ENCODE measurements at places on chromosomes 3 and 15.

DNA sequence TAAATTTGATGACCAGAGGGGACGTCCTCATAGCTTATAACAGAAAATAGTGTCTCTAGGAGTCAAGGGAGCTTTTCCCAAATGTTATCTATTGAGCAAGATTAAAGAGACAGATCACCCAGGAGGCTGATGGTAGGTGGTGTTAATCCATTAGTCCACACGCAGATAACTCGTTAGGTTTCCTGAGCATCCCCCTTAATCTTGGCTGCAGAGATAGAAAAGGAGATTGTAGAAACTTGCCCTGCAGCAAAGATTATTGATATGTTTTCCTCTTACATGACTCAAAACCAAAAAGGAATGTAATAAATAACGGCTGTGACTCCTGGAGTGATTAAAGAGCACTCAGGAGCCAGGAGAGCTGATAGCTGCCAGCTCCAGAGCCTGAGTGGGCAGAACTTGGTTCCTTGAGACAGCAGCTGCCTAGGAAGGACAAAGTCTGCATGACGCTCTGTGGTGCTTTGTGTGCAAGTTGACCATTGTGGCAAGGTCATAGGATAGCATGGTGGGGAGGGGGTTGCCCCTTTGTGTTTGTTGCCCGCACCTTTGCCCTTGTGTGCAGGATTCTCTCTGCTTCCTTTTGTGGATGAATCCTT is 234.8 kb downstream of the PTPRG start:
- DNase-seq = no peak

GRCh38 chr3:185215873-185216606 is 37.8 kb downstream of the EHHADH start:
- DNase-seq = no peak

DNA sequence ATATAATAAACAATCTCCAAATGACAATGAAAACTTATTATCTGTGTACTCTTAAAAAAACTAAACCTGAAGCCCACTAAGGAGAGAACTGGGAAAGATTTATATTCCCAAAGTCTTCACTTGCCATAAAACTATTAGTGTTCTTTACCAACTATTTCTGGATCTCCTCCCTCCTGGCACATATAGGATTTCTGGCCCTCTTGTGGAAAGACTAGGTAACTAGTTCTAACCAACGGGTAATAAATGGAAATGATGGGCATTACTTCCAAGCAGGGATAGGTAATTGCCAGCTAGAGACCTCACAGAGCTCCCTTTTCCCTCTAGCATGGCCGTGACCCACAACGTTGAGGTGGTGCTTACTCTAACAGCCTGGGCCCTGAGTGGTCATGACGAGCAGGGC is 110.1 kb downstream of the DNAH12 start:
- DNase-seq = no peak

GRCh38 chr3:108036984-108037741 is 53.7 kb downstream of the CD47 start:
- no peak for DNase-seq

DNA sequence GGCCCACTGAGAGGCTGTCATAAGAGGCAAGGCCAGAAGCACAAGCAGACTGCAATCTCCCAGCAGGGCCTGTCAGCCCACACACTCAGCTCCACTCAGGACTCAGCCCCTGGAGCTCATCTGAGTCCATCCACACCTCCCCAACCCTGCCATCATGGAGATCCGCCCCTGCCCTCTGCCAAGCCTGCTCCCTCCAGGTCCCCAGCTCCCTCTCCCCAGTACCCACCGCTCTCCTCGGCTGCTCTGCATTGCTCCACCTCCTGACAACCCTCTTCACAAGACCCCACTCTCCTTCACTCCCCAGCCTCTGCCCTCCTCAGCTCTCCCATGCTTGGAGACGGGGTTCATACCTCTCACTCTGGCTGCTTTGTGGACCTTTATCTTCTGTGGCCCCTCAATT is 11.1 kb downstream of the POC1A start:
- DNase-seq = no peak

DNA sequence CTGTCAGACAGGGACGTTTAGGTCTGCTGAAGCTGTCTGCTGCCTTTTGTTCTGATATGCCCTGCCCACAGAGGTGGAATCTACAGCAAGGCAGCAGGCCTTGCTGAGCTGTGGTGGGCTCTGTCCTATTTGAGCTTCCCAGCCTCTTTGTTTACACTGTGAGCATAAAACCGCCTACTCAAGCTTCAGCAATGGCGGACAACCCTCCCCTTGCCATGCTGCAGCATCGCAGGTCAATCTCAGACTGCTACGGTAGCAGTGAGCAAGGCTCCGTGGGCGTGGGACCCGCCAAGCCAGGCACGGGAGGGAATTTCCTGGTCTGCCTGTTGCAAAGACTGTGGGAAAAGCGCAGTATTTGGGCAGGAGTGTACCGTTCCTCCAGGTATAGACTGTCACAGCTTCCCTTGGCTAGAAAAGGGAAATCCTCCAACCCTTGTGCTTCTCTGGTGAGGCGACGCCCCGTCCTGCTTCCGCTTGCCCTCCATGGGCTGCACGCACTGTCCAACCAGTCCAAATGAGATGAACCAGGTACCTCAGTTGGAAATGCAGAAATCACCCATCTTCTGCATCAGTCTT is 71.4 kb downstream of the SPSB4 start:
- DNase-seq = no peak

- no peak for DNase-seq
These were observed 87.5 kb downstream of the RPL39L start for GRCh38 chr3:187051724-187052366.

DNA sequence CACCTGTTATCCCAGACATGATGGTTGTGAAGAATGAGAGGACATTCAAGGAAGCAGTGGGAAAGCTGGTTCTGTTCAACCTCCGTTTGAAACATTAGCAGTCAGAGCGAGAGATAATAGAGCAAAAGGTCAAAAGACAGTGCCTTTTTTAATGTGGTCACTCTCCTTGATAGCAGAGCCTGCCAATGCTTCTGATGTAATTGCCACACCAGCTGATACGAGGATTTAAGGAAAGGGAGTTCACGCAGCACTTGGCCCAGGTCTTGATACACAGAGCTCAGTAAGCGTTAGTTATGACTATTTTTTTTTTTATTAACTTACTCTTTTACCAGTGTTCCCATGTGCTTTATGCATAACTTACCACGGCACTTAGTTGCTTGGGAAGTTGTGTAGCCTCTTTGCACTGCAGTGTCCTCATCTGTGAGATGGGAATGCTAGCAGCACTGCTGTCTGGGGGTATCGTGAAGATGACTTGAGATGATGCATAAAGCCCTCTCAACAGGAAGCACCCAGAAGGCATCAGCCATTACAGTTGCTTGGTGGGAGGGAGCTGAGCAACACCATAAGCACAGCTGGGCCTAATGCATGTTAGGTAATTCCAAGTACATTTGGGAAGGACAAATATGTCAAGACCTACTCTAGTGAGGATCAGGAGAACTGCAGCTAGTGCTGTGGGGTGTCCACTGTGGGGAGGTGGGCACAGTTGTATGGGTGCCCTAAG is 123.3 kb upstream of the RASGRP1 start:
- DNase-seq = no peak

- DNase-seq = no peak
These were observed 417.5 kb upstream of the TPRG1 start for GRCh38 chr3:188754267-188754666.

DNA sequence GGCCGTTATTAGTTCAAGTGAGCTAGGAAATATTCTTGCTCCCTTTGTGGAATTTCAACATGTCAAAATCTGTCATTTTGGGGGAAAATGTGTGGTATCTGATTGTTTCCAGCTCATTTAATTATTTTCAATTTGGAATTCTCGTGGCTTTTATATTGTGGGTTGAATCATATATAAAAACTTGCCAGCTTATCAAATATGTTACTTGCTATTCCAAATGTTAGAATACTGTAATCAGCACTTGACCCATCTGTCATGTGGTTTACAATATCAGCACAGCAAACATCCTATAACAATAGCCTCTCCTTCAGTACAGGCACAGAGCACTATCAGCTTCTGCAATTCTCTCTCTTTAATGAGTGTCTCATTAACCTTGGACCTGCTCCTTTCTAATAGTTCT is 130.2 kb upstream of the FEZF2 start:
- DNase-seq = no peak

DNA sequence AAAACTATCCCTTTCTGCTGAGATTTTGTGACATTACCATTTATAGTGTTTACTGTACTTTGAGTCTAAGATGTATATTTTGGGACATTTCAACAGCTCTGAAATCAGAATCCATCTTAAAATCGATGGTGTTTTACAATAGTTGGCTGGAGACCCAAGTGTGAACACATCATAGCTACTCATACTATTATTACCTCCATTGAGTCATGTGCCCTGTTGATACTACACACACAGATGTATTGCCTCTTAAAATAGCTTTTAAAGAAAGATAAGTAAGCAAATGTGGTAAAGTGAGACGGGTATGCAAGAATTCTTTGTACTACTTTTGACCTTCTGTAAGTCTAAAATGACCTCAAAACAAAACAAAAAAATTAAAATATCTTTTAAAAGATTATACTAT is 6.7 kb downstream of the LMOD3 start:
- DNase-seq = no peak

DNA sequence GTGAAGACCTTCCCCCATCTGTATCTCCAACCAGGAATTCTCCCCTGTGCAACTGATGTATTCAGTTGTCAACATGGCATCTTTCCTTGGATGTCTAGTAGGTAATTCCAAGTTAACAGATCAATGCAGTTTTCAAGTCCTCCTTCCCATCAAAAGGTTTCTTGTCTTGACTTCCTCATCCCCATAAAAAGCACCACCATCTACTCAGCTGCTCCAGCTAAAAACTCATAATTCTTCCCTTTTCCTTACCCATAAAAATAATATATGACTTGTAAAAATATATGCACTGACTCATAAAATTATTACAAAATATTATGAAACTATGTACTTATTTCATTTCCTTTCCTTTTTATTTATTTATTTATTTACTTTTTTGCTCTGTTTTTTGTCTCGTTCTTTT is 5.0 kb upstream of the CAND2 start:
- no peak for DNase-seq

DNA sequence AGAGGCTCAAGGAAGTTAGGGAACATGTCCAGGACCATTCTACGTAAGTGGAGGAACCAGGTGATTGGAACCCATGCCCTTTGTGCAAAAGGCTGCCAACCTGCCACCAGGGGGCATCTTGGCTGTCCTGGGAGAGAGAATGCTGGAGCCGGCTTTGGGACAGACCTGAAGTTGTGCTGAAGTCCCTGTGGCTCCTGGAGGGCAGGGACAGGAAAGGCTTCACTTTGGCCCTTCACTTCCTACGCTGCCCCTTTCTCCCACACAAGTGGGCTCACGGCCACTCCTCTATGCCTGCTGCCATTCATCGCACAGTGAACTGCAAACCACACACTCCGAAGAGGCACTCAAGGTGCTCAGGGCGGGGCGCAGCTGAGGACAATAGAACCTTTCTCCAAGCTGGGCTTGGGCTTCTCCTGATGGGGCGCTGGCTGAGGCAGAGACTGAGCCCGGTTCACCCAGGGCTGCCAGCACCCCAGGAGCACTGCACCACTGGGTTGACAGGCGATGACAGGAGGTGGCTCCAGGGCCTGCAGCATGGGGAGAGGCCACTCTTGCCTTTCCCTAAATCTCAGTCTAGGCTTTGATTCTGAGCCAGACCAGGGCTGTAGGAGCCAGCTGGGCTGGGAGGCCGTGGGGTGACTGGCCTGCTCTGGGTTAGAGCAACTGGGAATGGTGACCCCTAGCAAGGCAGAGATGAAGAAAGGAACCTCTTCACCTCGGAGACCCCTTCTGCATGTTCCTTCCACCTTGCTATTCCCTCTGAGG is 8.4 kb downstream of the SHF start:
- DNase-seq = peak; percentile 31

DNA sequence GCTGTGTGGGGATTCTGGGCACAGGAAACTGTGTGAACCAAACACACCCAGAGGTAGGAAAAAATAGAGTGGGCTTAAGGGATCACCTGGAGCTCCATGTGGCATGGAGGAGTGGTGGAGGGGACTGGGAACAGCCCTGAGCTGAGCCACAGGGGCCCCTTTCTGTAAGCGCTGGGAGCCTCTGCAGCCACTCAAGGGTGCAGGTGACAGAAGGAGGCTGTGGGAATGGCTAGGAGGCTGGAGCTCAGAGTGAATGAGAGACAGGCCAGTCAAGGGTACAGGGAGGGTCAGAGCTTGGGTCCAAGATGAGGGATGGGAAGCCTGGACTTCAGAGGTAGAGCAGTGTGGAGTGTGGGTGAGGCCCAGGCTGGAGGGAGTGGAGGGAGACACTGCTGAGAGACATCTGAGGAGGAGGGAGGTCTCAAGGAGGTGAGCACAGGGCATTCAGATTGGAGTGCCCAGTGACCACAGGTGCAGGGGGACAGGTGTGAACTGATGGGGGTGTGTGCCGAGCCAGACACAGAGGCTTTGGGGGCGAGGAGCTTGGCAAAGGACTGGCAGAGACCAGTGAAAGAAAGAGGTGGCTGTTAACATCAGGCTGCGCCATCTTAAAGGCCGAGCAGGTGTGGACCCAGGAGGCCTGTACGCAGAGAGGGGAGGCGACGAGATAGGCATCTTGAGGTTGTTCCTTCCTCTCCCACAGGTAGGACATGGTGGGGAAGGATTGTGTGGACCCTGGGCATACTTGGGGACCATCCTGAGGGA is 56.8 kb downstream of the FGD5 start:
- DNase-seq = no peak

- no peak for DNase-seq
These were observed 112.1 kb upstream of the TMEM108 start for GRCh38 chr3:132926098-132926497.

- DNase-seq = no peak
These were observed 58.0 kb upstream of the SSR3 start for GRCh38 chr3:156612903-156613302.
